Right atrium auricular region (tissue), 2 donors: ENCODE measurements at places on chromosomes 7 and 10. TPM values are rescaled to one million over a fixed set of nuclear protein-coding genes. Genes with fewer than 3 reads are reported as not detected.

TUBAL3 gene
- total RNA-seq: 1.7 TPM

TET1 gene
- 3.0 TPM for total RNA-seq

DNA sequence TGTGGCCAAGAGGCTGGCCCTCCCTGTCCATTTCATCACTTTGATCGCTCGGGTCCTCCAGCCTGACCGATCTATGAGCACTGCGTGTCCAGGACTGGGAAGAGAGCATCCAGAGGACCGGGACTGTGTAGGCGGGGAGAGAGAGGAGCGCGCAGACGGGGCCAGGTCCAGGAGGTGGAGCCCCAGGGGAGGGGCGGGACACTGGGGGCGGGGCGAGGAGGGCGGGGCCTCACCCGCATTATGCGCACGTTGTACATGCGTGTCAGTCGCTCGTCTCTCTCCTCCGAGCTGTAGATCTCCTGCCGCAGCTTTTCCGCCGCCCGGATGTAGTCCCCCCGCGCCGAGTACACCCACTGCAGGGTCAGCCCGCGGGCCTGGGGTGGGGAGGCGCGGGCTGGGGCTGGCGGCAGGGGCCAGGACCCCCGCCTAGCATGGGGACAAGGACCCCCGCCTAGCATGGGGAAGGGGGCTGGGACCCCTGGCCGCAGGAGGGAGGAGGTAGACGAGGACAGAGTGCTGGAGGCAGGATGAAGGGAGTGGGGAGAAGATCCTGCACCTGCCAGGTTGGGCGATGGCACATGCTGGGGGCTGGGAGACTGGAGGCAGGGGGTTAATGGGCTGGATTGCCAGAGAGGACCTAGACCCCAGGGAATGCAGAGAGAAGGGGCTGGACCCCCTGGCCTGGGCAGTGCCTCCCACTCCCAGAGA lies 14.3 kb downstream of the MOSPD3 start:
- H3K4me3 ChIP-seq: peak overlapping the region; percentile 34
- H3K4me1 ChIP-seq: peaks cover 9% of the 10 kb centered on the region
- no peak overlapping the region for H3K27ac ChIP-seq
- H3K27me3 ChIP-seq: no peaks in the 10 kb centered on the region
- H3K36me3 ChIP-seq: no peaks in the 10 kb centered on the region

GRCh38 chr10:22271786-22272185 lies 44.4 kb upstream of the COMMD3 start:
- no peaks in the 10 kb centered on the region for H3K36me3 ChIP-seq
- H3K27me3 ChIP-seq: no peaks in the 10 kb centered on the region
- H3K4me3 ChIP-seq: no peak overlapping the region
- H3K4me1 ChIP-seq: no peaks in the 10 kb centered on the region
- no peak for DNase-seq

DNA sequence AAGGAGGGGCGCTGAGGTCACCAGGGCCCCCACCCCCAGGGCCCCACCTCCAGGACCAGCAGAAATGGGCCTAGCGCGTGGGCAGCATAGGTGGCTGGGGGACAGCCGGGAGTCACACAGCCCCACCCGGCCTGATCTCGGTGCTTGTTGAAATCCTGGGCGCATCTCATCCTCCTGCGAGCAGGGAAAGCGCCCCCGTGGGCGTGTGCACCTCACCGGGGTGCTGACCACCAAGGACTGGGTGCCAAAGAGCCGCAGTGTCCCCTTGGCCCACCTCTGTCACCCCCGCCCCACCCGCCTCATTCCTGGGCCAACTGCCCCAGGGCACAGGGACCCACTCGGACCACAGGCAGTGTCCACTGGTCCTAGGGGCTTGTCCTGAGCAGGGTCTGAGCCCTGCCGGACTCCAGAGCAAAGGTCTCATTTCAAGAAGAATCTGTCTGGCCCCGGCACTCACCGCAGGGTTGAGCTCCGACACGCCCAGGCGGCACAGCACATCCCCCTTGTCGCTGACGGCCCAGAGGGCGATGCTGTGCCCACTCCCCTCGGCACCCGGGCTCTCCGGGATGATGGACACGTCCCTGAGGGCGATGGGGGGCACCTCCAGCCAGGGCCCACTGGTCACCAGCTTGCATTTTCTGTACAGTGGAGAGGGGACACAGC lies 11.4 kb downstream of the BHLHA15 start:
- no peaks in the 10 kb centered on the region for H3K27me3 ChIP-seq
- H3K4me1 ChIP-seq: no peaks in the 10 kb centered on the region
- no peak overlapping the region for H3K4me3 ChIP-seq
- no peak overlapping the region for H3K27ac ChIP-seq
- H3K36me3 ChIP-seq: peaks cover 14% of the 10 kb centered on the region
- no peak for DNase-seq

GRCh38 chr7:109763611-109764010 lies 1193.9 kb downstream of the DNAJB9 start:
- no peak overlapping the region for H3K27ac ChIP-seq
- DNase-seq: no peak
- H3K4me3 ChIP-seq: no peak overlapping the region

DNA sequence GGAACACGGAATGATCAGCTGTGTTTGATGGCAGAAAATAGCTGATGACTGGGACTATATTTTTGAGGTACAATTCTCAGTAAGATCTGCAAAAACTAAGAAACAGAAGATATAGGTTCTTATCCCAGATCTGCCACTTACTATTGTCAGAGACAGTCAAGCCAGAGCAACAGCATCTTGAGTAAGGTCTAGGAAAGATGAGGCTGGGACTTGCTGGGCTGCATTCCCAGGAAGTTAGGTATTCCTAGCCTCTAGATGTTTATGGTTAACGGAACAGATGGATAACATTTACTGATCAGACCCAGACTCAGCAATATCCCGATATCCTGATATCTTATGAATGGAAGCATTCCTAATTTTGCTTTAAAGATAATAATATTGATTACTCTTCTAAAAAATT lies 68.7 kb upstream of the DNAJB12 start:
- no peaks in the 10 kb centered on the region for H3K27me3 ChIP-seq
- H3K4me3 ChIP-seq: no peak overlapping the region
- H3K4me1 ChIP-seq: no peaks in the 10 kb centered on the region
- no peak overlapping the region for H3K27ac ChIP-seq
- no peak for DNase-seq

DNA sequence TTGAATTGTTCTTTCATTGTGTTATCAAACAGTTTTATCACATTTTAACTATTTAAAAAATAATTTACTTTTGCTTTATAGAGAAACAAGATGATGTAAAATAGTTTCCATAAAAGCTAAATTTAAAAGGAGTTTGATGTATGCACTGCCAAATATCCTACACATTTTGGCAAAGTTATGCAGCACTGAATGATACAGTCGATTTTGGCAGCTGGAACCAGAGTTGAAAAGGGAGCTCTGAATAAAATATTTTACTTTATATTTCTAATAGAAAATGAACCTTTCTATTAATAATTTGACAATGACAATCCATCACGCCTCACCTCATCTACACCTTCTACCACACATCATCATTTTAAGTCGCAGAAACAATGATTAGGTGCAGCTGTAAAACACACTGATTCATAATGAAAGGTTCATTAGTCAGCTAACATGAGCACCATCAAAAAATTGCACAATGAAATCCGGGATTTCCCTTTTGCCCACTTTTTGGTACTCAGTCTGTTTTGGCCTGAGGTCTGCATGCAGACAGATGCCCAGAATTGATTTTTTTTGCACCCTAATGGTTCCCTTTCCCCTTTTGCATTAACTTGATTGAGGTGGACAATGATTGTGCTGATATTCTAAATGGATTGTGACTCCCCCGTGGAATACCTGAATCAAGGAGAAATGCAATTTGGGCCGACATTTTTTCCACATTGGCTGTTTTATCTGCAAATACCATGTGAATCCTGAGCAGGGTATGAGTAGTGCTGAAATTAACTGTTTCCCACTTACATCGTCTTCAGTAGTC lies 105.8 kb downstream of the THSD7A start:
- H3K4me3 ChIP-seq: no peak overlapping the region
- no peaks in the 10 kb centered on the region for H3K4me1 ChIP-seq
- DNase-seq: no peak
- H3K36me3 ChIP-seq: no peaks in the 10 kb centered on the region

DNA sequence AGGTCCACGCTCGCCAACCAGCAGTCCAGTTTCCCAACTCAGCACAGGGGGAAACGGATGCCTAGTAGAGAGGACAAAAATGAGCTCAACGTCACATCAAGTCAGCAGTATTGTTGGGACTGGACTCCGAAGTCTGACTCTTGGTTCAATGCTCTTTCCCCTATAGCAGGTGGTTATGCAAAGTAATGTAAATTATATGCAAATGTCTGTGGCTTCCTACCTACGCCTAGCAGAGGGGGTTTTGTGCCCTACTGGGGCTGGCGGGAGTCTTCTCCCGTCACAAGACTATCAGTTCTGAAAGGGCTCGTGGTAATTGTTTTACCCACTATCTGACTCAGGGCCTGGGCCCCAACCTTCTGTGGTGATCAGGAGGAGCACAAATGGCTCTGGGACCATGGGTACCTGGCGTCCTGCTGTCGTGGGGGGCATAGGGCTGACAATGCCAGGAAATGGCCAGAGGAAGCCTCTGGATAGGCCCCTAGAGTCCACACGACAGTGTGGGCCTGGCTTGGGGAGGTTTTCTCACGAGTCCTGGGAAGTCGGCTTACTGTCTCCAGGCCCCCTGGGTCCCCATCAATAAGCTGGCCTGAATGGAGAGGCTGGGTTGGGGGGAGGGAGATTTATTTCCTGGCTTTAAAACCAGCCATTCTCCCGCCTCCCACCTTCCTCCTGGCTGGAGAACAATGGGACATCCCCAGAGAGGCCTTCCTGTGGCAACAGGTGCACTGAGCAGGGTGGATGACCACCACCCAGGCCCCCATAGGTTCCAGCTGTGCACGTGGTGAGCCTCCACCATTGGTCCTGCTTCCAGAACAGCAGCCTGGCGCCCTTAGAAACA lies 41.8 kb downstream of the UNC5B start:
- H3K36me3 ChIP-seq: no peaks in the 10 kb centered on the region
- H3K27me3 ChIP-seq: no peaks in the 10 kb centered on the region
- DNase-seq: no peak
- H3K4me3 ChIP-seq: no peak overlapping the region
- H3K27ac ChIP-seq: no peak overlapping the region
